ENCODE measurements at places on chromosomes 4 and X.

GRCh38 chr4:147717878-147718277, 14.0 kb upstream of the ARHGAP10 start:
- DNase-seq: no peak

GRCh38 chrX:30971774-30972603, 82.9 kb upstream of the TAB3 start:
- DNase-seq: no peak

DNA sequence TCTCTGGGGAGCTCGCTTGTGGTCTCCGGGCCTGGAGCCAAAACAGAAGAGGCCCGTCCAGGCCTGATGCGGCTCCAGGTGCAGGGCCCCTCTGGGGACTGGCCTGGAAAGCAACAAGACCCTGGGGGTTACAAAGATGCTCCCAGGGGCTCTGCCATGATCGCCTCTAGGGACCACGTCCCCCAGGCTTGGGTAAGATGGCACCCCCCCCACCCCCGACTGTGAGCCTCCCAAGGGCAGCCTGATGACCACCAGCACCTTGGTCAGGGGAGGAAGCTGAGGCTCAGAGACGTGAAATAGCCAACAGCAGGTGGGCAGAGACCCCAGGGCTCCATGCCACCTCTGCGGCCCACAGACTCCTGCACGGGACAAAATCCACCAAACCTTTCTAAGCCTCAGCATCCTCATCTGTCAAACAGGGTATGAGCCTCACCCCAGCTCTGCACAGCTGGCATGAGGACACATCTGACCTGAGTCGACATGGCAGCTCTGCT, 25.4 kb downstream of the C4orf50 start:
- no peak for DNase-seq

DNA sequence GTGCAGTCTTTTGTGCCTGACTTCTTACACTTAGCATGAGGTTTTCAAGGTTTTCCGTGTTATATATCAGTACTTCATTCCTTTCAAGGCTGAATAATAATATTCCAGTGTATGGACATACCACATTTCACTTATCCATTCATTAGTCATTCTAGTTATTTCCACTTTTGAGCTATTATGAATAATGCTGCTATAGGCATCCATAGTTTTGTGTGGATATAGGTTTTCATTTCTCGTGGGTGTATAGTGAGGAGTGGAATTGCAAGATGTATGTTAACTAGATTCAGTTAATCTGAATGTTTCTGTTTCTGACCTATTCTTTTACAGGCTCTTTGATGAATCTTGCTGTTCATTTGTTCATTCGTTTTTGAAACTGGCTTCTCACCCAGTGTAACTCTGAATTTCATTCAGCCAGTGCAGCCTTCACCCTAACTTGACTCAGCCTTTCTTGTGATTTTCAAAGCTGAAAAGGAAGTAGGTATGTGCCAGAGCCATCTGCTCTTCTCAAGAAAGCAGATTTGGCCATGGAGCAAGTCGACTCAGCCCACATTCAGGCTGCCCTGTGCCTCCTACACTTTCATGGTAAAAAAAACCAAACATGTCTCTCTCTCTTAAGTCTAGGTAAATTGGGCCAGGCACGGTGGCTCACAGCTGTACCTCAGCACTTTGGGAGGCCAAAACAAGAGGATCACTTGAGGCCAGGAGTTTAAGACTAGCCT, 56.3 kb upstream of the NOCT start:
- no peak for DNase-seq

- no peak for DNase-seq
Measured at GRCh38 chrX:154452823-154453222, 5.3 kb upstream of the PLXNA3 start.

DNA sequence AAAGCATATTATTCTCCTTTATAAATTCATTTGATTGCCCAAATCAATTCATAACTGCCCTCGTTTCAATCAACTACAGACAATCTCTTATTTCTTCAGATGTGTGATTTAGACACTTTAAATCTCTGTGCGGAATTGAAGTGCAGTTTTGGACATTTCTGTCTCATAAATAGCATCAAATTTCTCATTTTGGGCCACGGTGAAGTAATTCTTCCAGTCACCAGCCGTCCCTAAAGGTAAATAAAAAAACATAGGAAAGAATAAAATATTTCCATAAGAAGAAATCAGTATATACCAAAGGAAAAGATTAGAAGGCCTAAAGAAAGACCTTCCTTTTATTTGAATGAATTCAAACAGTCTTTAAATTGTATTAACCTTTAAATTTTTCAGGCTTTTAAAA, 33.4 kb downstream of the SULT1B1 start:
- DNase-seq: no peak

DNA sequence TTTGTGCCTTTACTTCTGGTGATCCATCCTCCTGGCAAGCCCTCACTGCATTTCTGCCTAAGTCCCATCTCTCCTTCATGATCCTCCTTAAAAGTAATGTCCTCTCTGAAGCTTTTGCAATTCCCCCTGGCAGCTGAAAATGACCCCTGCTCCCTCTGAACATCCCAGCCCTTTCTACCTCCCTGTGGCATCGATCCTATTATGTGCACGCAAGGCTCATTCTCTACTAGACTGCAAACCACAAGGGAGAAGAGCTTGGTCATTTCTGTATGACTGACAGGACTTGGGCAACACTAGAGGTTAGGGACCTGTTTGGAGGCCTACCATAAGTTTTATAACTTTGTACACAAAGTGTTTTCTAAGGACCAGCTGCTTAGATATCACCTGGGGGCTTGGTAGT, 50.8 kb upstream of the RAP2C start:
- no peak for DNase-seq

- DNase-seq: no peak
Measured at GRCh38 chr4:126701756-126702155, 931.0 kb upstream of the INTU start.

GRCh38 chr4:153809916-153810810, 21.3 kb upstream of the SFRP2 start:
- no peak for DNase-seq

- no peak for DNase-seq
Measured at GRCh38 chr4:17066236-17066635, 167.8 kb upstream of the LDB2 start.

GRCh38 chr4:111228874-111229273, 606.0 kb upstream of the PITX2 start:
- no peak for DNase-seq

- DNase-seq: no peak
Measured at GRCh38 chr4:105990933-105991332, 95.7 kb downstream of the NPNT start.

GRCh38 chrX:152614791-152615190, 22.9 kb upstream of the GABRQ start:
- DNase-seq: no peak

- DNase-seq: no peak
Measured at GRCh38 chr4:140705625-140706275, 50.4 kb downstream of the TBC1D9 start.

DNA sequence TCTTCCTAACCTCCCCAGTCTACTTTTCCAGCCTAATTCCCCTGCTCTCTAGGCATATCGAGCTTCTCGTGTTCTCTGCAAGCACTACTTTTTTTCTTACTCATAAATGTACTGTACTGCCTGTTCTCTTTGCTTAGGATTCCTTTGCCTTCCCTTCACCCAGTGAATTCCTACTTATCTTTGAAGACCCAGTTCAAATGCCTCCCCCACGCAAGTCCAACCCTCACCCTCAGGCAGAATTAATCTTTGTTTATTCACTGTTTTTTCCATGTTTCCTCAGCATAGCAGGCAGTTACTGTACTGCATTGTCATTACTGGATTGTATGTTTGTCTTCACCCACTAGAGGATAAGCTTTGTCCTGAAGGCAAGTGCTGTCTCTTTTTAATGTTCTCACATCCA, 287.7 kb downstream of the BMPR1B start:
- DNase-seq: no peak

GRCh38 chrX:18491587-18492340, 66.4 kb downstream of the CDKL5 start:
- no peak for DNase-seq

DNA sequence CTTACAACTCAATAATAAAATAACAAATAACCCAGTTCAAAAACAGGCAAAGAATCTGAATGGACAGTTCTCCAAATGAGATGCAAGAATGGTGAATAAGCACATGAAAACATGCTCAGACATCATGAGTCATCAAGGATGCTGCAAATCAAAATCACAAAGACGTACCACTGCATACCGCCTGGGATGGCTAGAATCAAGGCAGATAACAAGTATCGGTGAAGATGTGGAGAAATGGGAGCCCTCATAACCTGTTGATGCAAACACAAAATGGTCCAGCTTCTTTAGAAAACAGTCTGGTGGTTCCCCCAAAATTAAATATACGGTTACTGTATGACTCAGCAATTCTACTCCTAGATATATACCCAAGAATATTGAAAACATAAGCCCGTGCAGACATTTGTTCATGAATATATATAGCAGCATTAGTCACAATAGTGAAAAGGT, 32.5 kb downstream of the AKAP4 start:
- no peak for DNase-seq

GRCh38 chr4:86329431-86329830, 30.4 kb downstream of the MAPK10 start:
- DNase-seq: no peak

GRCh38 chr4:99724067-99724466, 66.4 kb upstream of the C4orf54 start:
- DNase-seq: no peak

GRCh38 chr4:58649226-58649625, 1539.0 kb upstream of the IGFBP7 start:
- no peak for DNase-seq

- DNase-seq: no peak
Measured at GRCh38 chr4:145907390-145907789, 31.2 kb downstream of the ZNF827 start.

GRCh38 chr4:122331195-122331594, 47.6 kb upstream of the ADAD1 start:
- no peak for DNase-seq

GRCh38 chrX:40101430-40101802, 3.7 kb upstream of the BCOR start:
- no peak for DNase-seq

DNA sequence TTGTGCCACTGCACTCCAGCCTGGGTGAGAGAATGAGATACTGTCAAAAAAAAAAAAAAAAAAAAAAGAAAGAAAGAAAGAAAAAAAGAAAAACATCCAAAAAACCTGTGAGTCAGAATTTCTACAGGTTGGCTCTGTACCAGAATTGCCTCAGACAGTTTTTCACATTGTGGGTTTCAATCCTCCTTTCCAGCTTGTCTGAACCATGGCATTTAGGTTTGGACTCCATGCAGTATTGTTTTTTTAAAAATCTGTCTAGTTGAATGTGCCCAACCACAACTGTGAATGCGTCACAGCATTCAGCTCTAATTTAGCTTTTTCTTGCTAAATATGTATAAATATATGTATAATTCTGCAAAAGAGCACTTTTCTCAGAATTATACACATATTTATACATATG, 31.4 kb upstream of the ARSH start:
- no peak for DNase-seq

DNA sequence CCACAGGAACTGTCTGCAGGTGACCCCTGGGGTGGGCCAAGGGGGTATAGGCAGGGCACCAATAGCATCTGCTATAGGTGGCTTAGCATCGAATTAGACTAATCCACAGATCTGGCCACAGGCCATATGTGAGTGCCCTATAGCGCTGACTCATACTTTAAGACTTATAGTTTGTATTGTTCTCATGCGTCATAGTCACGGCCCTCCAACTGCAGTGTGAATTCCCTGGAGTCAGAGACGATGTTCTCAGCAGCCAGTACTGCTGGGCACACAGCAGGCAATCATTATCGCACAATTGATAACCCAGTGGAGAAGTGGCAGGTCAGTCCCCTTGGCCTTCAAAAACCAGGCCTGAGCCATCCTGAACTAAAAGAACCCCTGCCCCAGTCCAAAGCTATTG, 58.1 kb downstream of the ADGRG2 start:
- no peak for DNase-seq

- no peak for DNase-seq
Measured at GRCh38 chrX:68994135-68994890, 165.5 kb downstream of the EFNB1 start.

GRCh38 chrX:9342561-9343051, 122.3 kb upstream of the TBL1X start:
- DNase-seq: no peak

DNA sequence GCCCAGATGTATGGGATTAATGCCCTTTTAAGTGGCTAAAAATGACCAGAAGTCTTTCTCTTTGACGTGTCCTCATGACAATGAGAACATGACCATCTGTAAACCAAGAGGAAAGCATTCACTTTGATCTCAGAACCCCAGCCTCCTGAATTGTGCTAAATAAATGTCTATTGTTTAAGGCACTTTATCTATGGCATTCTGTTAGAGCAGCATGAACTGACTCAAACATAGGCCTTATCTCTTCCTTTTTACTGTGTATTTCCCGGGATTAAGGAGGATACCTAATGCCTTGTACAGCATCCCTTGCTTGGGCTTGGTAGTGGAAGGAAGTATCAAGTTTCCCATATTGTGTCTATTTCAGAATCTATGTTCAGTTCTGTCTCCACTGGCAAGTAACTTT, 47.2 kb upstream of the HS3ST1 start:
- no peak for DNase-seq

DNA sequence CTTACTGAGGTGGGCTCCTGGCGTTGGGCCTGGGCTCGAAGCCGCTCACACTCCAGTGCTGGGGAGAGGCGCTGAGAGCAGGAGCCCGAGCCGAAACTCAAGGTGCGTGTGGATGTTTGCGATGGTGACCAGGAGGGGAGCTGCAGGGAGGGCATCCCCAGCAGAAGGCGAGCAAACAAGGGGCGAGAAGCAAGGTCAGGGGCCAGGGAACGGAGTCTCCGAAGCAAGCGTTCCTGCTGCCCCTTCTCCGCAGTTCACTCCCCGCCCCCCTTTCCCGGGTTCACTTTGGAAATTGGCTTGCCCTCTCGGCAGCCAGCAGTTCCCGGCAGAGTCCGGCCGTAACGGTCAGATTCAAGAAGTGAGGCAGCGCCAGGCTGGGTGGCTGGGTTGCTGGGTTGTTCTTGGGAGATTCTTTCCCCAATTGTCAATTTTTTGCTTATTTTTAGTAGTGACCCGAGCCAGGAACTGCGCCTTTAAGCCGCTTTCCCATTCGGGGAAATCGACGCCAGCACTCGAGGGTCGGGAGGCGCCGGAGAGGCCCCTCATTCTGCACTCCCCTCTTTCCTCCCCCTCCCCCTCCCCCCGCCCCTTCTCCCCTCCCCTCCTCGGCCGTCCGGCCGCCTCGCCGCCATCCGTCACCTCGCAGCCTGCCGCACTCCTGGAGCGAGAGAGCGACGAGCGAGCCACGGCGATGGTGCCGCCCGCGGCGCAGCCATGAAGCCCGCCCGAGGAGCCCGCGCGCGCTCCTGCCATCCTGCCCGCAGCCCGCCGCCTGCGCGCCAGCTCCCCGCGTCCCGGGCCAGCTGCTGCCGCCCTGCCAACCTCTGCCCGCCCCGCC, at the start of gene FRMPD3:
FRMPD3 (plus strand) TSS at position 655 of the 838 bp plus-strand sequence. CDS start 76,937 bp downstream, outside the sequence.
- no peak for DNase-seq

DNA sequence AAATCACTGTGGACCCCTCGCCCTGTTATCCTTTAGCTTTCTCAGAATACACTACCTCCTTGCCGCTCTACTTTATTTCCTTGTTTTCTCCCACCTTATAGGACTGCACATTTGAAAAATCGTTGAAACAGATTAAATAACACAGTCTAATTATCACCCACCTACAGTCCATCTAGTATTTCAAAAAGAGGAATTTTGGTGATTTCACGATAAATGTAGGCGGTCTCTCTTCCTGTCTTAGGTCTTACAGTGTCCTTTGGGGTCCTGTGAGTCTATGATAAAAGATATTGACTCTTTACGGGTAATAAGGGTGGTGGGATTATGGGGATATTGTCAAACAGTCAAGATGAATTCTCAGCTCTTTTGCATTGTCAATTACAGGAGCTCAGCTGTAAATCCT, 2.4 kb upstream of the TBL1X start:
- no peak for DNase-seq

GRCh38 chrX:3044671-3045070, 3.4 kb downstream of the ARSF start:
- no peak for DNase-seq
